ENCODE measurements at places on chromosomes 1 and 21. TPM values are rescaled to one million over a fixed set of nuclear protein-coding genes. Genes with fewer than 3 reads are reported as not detected.

APOBEC4 gene
- not detected for total RNA-seq

CENPS gene
- total RNA-seq, result 6.3 TPM

PADI4 gene
- total RNA-seq, result not detected

OR2T2 gene
- not detected for total RNA-seq

GFI1 gene
- total RNA-seq, result not detected

STUM gene
- total RNA-seq, result 0.20 TPM

REN gene
- total RNA-seq, result not detected

SLC37A1 gene
- total RNA-seq, result 8.3 TPM

KCNK2 gene
- under 0.01 TPM for total RNA-seq

SPRR2A gene
- total RNA-seq, result not detected

Measured in lung microvascular endothelial cell (primary cell).